T-helper 2 cell (primary cell): ENCODE measurements at places on chromosomes 5 and 9.

DNA sequence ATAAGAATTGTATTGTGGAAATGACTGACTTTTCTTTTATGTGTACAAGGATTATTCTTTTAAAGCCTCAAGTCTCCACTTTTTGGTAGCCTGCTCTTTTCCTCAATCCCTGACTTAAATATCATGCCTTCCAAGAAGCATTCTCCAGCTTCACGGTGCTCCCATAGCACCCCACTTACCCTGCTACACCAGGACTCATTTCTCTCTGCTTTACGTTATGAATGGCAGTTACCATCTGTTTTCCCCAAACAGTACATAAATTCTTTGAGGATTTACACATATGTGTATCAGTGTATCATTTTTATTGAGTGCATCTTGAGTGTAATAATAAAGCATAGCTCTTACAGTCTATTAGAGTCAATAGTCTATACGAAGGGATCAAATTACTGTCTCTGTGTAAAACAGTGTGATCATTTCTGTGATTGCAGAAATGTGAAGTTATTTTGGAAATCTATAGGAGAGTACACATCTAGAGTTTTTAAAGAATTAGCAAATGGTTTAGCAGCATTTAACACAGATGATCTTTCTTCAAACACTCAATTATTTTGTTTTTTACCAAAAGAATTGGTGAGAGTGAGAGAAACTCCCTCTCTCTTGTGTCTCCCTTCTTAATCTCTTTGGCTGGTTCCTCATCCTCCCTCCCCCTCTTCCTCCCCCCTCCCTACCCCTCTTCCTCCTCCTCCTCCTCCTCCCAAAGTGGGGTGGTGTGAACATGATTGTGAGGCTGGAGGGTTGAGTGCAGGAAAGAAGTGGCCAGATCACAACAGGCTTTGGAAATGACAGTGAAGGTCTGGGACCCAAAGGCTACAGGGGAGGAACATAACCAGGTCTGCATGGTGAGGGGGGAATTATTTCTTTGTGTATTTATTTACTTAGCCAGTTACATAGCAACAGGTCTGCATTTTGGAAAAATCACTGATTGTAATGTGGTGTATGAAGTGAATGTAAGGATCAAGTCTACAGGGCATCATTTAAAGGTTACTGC is 27.6 kb upstream of the ECM2 start:
- DNase-seq = no peak

- no peak for DNase-seq
Measured at GRCh38 chr5:57586649-57587048, 104.0 kb upstream of the ACTBL2 start.

- no peak for DNase-seq
Measured at GRCh38 chr9:135961811-135962695, 880 bp upstream of the UBAC1 start.

DNA sequence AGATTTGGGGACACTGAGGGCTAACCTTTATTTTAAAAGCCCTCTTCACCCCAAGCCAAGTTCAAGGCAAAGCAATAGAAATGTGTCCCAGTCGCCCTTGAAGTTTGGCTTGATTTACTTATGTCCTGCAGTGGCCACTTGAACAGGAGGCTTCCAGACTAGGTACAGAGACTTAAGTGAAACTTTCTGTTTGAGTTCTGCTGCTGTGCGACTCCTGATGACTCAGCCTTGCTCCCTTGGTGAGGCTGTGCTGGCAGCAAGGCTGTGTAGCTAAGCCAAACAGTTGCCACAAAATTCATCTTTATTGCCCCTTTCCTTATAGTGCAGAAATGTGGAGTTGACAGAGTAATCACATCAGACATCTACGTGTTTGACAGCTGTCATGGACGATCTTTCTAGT is 68.8 kb upstream of the NTRK2 start:
- no peak for DNase-seq

DNA sequence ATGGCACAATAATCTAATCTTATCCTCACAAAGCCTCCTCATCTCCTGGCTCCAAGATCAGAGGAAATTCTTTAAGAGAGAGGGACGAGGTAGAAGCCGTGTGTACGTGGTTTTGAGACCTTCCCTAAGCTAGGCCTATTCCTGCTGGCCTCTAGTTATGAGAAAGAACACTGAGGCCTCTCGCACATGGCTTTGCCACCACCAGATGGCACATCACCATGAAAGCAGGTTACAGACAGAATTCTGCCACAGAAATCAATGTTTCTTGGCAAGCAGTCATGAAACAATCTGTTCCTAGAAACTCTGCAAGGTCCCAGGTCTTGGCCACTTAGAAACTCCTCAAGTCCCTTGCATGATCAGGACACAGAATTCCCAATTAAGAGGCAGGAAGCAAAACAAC is 268.2 kb upstream of the TAS2R1 start:
- DNase-seq = no peak

GRCh38 chr5:143234162-143234842 is 169.2 kb downstream of the NR3C1 start:
- DNase-seq = no peak

GRCh38 chr5:44389090-44389822 is at the start of gene FGF10:
TSS of gene FGF10 (minus strand) at chr5:44389420. CDS start at chr5:44388682, 738 bp downstream.
- no peak for DNase-seq

DNA sequence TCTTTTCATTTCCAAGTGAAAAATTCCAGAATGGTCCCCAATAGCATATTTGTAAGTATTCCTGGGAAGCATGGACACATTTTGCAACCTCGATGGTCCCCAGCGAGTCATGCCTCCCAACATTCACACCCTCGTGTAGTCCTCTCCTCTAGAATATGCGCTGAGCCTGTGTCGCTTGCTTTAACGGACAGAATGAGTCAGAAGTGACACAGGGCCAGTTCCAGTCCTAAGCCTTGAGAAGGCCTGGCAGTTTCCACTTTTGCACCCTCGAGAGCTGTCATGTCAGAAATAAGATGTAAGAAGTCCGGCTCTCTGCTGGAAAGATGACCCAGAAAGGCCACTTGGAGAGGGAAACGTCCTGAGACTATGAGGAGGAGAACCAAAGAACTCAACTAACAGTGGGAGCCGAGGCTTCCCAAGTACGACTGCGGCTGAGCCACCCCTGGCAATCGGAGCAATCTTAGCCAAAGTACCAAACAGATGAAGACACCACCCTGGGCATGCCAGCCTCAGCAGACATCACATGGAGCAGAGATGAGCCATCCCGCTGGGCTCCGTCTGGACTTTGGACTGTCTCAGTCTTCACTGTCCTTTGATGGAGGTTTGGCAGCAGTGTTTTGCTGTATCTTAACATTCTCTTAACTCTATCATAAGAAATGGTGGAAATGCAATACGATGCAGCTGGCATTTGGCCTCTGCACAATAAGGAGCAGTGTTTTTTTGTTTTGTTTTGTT is 42.6 kb upstream of the GFPT2 start:
- DNase-seq = no peak

DNA sequence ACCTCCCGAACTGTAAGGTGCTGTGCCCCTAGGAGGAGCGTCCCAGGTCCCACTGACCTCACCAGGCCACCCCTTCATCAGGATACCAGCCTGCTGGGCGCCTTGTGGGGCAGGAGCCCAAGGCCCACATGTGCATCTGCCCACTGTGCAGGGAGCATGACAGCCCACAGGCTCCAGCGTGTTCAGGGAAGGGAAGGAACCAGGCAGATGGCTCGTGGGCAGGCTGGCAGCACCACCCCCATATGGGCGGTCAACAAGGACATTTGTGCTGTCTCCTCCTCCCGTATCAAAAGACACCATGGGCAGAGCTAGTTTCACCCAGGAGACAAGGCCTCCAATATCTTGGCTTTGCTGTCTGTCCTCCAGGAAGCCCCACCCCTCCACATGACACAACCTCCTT is 85.5 kb upstream of the PPP1R26 start:
- no peak for DNase-seq

- DNase-seq = no peak
Measured at GRCh38 chr5:34703767-34704713, 47.9 kb downstream of the RAI14 start.

GRCh38 chr9:36941441-36941840 is 92.6 kb downstream of the PAX5 start:
- DNase-seq = no peak

DNA sequence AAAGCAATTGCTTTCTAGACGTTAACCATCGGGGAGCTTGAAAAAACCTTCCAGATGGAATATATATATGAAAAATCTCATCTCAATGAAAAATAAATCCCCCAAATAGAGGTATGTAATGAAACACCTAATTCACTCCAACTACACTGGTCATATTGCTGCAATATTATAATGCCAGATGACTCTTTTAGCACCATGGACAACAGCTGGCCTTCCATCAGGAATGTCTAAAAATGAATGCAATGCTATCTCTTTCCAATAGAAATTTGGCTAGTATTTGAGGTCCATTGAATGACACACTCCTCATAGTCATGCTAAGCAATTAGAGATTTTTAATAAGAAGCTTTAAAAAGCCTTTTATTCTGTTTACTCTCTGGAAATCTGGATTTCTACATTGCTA is 340.2 kb upstream of the BRINP1 start:
- DNase-seq = no peak

DNA sequence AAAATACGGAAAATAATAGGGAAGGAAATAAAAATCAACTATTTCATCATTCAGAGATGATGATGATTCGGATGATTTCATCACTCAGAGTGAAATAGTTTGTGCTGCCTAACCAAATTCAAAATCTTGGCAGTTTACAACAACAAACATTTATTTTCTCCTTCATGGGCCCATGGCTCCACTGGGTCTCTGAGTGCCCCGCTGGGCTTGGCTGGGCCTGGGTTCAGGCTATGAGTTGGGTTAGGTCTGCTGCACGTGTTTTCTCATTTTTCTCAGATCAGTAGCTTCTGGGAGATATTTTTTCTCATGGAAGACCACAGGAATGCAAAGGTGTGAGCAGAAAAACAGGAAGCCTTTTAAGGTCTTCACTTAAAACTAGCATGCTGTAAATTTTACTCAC is 24.0 kb upstream of the F2RL1 start:
- no peak for DNase-seq

GRCh38 chr5:167014401-167015056 is 1276.9 kb upstream of the WWC1 start:
- no peak for DNase-seq

DNA sequence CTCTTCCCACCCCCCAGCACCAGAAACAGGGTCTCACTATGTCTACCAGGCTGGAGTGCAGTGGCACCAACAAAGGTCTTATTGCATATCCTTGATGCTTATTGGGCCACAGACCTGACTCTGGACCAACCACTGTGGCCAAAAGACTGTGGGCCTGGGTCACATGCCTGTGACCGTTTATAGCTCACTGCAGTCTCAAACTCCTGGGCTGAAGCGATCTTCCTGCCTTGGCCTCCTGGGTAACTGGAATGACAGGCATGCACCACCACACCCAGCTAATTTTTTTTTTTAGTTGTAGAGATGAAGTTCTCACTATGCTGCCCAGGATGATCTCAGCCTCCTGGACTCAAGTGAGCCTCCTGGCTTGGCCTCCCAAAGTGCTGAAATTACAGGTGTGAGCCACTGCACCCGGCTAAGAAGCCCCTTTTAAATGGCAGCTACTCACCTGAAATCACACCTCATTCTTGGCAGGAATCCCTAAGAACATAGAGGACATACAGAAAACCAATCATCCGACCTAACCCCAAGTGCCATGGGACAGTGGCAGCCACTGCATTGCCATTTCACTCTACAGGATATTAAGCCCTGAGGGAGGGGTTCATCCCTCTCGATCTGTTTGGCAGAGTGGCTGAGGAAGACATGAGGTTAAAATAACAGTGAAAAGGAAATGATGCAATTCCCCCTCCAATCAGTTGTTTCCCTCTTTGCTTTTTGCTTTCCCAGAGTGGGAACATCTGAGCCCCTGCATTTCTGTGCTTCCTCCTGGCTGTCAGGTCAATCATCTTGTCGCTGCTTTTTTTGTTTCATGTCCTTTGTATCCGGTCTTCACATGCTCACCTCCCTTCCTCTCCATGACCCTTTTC is 74.6 kb downstream of the LRRC70 start:
- DNase-seq = no peak

- DNase-seq = no peak
Measured at GRCh38 chr5:159017786-159018185, 81.9 kb downstream of the EBF1 start.

DNA sequence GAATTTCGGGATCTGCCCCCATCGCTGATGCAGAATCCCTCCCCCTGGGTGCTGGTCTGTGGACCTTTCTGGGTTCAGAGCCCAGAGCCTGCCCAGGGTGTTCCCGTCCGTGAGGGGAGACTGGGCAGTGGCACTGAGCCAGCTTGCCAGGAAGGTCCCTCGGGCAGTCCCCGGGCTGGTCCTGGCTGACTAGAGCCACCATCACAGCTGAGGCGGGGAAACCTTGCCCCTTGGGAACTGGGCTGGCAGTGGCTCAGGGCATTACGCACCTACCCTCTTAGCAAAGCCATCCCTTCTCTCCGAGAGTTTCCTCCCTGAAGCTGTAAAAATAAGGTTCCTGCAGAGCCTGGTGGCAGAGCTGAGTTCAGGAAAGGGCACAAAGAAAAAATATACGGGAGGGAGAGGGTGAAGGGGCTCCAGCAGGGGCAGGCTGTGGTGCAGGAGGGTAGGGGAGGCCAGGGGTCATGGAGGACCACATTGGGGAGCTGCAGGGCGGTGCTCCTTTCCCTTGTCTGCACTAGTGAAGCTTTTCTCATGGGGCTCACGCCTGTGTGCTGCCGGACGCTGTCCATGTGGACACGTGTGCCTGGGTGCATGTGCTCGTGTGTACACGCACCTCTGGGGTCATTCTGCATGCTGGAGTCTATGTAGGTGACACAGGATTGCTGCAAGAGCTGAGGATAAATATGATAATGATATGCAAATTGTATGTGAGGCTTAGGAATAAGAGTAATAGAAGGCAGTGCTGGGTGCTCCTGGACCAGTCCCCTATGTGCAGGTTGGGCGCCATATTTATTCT is 118.9 kb downstream of the LHX2 start:
- DNase-seq = no peak

GRCh38 chr5:16975950-16976624 is 40.0 kb upstream of the MYO10 start:
- DNase-seq = no peak

- DNase-seq = no peak
Measured at GRCh38 chr5:167479779-167480178, 811.7 kb upstream of the WWC1 start.

- DNase-seq = no peak
Measured at GRCh38 chr5:6464441-6464840, 15.8 kb downstream of the UBE2QL1 start.

DNA sequence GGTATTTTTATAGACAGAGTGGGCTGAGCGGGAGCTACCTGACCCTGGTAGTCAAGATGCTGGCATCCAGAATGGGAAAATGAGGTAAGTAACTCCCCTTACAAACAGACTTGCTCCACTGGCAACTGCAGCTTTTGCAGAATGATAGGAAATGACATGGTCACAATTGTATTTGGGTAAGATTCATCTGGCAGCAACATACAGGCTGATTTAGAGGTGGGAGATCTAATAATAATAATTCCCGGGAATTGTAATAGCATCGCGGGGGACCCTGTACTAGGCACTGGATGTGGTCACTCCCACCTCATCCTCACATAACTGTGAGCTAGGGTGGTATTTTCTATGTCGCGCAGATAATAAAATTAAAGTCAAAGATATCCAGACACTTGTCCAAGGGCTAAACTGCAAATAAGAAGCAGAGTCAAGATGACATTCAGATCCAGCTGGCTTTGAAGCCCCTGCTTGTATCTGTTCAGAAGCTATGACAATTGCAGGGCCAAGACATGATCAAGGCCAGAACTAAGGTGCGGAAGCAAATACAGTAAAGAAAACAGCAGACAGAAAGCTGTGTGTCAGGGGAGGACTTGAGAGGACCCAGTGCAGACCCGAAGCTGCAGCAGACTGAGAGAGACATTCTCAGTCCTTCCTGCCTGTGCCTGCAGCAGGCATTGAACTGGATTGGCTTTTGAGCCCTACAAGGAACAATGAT is 507.2 kb downstream of the BNC2 start:
- no peak for DNase-seq

- DNase-seq = no peak
Measured at GRCh38 chr9:137851516-137852267, 25.9 kb upstream of the CACNA1B start.
